Activated CD8-positive, alpha-beta memory T cell treated with anti-CD3 and anti-CD28 coated beads, Interleukin-2, amount 50 U/mL, for 4 hours (primary cell): ENCODE measurements at places on chromosomes 3 and 15.

DNA sequence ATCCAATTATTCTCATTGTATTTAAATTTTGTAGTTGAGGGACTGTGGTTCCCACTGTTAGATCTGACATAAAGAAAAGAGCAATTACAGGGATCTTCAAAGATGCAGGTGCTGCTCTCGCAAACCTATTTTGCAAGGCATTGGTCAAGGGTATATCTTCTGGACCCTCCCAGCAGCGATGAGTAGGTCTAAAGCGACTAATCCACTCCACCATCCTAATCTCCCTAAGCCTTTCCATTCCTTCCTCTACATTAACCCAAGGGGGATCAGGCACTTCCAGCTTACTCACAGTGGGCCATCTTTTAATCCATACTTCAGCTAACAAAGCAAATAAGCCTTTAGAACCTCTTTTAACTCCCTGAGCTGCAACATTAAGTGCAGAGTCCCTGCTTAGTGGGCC lies 37.0 kb upstream of the CPOX start:
- DNase-seq: no peak

DNA sequence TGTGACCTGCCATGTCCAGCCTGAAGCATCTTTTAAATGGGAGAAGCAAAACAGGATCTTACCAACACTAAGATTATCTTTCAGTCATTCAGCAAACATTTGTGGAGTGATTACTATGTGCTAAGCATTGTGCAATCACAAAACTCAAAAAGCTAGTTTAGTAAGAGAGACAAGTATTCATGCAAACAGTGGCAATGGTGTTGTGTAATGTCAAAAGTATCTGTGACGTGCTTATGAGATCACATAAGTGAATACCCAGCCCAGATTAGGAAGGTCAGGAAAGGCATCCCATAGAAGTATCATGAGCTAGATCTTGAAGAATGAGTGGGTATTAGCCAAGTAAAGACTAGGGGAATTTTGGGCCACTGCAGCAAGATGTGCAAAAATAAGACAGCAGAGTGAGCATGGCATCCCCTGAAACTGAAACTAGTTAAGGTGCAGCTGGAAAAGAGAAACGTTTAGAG lies 32.1 kb downstream of the SEC62 start:
- DNase-seq: no peak

DNA sequence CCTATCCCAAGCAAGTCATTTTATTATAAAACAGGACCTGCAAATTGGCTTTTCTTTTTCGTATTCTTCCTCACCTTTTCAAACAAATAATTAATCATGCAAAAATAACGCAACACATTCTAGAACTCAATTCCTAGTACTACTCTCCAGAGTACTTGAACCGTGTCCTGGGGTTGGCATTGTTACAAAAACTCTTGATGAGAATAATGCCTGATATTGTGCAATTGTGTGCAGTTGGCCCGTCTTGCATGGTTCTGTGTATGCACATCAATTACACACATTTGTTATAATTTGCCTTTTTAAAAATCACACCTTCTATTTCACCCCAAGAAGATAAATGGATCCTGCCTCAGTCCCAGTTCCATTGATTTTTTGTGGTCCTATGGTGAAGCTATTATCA lies 205.4 kb downstream of the EPHB1 start:
- DNase-seq: no peak

- no peak for DNase-seq
Measured at GRCh38 chr3:168914662-168915061, 748.9 kb downstream of the MECOM start.

DNA sequence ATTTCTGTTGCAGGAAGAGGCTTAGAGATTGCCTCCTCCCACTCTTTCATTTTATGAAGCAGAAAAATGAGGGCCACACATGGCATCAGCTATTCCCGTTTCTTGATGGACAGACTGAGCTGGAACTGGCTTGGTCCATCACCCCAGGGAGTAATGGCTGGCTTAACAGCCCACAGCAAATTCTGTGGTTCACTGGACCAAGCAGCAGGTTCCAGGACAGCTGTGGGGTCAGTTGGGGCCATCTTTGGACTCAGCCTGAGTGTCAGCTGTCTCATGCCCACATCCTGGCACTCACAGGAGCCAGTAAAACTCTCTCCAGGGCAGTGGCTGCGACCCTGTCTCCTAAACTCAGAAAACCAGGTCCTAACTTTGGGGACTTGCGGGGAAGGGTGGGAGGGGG lies 36.5 kb downstream of the ZDHHC19 start:
- no peak for DNase-seq

GRCh38 chr3:97871186-97871585 lies 49.4 kb downstream of the CRYBG3 start:
- DNase-seq: no peak

GRCh38 chr3:47612879-47613278 lies 34.2 kb upstream of the CSPG5 start:
- DNase-seq: no peak

- no peak for DNase-seq
Measured at GRCh38 chr15:91100814-91101607, 954 bp downstream of the SV2B start.

GRCh38 chr15:61044723-61045122 lies 184.4 kb downstream of the RORA start:
- DNase-seq: no peak

- no peak for DNase-seq
Measured at GRCh38 chr3:57816471-57817095, 60.5 kb downstream of the SLMAP start.

DNA sequence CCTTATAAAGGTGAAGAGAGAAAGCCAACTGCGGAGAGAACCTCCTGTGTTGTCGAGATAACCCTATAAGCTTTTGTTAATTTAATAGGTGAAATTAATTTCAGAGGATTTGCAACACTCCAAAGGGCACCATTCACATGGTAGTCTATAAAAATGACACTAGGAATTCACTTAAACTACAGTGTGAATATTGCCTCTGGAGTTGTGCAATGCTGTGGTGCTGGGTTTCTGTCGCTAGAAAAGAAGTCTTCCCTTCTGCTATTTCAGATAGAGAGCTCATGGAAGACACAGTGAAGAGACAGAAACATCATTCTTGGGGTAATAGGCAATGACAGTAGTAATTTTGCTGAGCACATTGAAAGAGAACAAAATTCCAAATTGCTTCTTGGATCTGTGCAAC lies 28.8 kb upstream of the PROK2 start:
- no peak for DNase-seq

GRCh38 chr3:64408770-64409169 lies 183.5 kb upstream of the PRICKLE2 start:
- no peak for DNase-seq

GRCh38 chr3:124763644-124764358 lies 33.5 kb downstream of the UMPS start:
- DNase-seq: no peak

- no peak for DNase-seq
Measured at GRCh38 chr3:113223475-113224281, 12.3 kb downstream of the BOC start.

GRCh38 chr3:19901337-19901736 lies 32.7 kb downstream of the EFHB start:
- no peak for DNase-seq

DNA sequence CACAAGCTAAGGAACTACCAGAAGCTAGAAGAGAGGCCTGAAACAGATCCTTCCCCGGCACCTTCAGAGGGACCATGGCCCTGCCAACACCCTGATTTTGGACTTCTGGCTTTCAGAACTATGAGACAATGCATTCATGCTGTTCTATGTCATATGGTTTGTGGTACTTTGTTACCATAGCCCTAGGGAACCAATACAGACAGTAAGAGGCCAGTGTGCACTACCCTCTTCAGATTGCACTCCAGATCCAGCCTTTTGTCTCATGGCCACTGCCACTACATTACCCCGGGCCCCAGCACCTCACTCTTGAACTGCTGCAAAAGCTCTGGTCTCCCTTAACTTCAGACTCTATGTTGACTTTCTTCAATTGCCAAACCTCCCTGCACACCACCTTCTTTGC lies 24.0 kb downstream of the AAGAB start:
- DNase-seq: no peak

GRCh38 chr15:35271371-35272043 lies 186.4 kb upstream of the NANOGP8 start:
- DNase-seq: no peak

DNA sequence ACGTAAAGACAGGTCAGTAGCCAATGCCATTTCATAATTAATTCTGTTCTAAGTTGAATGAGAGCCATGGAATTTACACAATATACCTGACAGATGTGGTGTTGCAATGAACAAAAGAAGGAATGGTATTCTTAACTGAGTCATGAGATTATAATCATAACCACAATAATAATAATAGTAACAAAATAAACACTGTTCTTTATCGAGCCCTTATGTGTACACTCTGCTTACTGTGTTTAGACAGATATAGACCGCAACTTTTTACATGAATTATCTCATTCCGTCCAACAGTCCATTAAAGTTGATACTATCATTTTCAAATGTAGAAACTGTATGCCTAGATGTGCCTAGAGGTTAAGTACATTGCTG lies 28.2 kb upstream of the SCAANT1 start:
- DNase-seq: no peak

DNA sequence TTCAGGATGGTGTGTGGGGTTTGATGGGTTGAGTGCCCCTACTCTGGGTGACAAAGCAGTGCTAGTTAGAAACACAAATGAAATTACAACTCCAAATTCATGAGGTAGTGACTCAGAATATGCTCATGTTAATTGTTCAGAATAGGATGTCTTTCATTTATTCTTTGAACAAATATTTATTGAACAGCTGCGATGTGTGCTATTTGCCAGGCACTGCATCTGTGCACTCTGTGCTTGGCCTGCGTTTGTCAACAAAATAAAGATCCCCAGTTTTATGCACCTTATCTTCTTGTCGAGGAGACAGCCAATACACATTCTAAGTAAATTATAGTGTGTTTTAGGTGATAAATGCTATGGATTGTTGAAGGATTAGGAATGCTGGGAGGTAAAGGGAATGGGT lies 27.3 kb downstream of the MED12L start:
- no peak for DNase-seq

DNA sequence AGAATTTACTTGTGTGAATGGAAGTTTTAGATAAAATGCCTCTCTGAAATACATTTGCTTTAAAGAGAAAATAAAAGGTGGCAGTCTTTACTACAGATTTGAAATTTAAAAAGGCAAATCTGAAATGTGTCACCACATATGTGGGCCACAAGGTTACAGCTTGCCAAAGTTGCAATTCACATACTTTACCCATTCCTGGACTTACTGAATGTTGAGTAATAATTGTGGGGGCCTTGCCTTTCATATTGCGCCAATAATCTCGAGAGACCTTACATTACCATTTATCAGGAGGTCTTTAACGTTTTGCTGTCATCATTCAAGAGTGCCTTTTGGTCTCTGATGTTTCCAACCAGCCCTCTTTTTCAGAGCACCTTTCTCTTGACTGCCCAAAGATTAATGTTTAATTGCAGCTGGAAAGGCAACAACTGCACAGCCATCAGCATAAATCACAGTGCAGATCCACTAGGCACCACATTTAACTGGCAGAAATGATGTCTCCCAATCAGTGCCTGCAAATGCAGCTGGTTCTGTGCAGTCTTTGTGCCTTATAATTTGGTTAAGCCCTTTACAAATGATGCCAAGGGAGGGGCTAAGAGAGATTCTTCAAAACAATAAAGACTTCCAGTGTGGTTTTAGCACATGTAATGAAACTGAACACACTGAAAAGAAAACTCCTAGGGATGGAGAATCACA lies 206.8 kb downstream of the MAGI1 start:
- no peak for DNase-seq

- DNase-seq: no peak
Measured at GRCh38 chr3:71636482-71636881, 53.0 kb upstream of the FOXP1 start.

GRCh38 chr3:10485806-10486205 lies 19.6 kb downstream of the ATP2B2 start:
- DNase-seq: no peak

DNA sequence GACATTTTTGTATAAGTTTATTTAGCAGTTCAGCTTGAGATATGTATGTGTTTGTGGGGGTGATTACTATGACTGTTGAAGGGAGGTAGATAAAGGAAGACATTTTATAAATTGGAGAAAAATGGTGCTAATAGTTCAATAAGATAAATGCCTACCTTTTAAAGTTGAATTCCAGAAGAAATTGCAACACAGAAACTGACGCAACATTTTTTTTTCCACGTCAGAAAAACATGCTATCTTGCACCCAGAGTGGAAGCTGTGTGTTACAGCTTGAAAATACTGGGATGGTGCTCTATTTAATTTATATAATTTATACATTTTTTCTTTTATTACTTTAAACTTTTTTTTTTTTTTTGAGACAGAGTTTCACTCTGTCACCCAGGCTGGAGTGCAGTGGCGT lies 171.7 kb downstream of the WNT5A start:
- no peak for DNase-seq

GRCh38 chr3:143786219-143787191 lies 61.8 kb downstream of the SLC9A9 start:
- no peak for DNase-seq

DNA sequence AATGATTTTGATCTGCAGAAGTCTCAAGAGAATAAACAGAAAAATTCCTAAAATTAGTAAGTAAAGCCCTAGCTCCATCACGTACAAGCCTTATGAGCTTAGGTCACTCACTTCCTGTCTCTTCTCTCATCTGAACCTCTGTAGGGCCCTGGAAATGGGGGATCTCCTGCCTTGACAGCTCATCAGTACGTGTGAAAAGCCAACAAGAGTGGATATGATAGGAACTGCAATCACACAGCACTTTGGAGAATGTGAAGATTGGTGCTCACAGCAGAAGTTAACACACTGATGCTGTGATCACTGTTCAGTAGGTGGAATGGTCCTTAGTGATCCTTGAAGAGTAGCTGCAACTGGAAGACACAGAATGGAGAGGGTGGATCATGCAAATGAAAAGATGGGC lies 27.8 kb upstream of the ALDH1L1 start:
- DNase-seq: no peak
